ENCODE measurements at places on chromosomes 6 and 20.

DNA sequence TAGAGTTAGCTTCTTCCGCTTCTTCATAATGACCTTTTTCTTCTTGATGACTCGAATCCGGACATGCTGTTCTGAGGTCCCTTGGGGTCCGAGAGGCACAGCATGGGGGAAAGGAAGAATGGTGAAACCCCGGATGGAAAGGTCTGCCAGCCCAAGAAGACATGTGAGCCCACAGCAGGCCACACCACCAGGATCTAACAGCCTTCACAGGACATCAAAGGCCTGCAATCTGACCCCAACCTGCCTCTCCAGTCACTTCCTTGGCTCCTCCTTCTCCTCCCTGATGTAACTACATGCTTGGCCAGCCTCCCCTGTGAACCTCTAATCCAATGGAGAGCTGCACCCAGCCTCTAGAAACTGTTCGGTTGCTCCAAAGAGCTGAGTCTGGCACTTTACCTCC lies 1.6 kb downstream of the CPXM1 start:
- no peak for DNase-seq

DNA sequence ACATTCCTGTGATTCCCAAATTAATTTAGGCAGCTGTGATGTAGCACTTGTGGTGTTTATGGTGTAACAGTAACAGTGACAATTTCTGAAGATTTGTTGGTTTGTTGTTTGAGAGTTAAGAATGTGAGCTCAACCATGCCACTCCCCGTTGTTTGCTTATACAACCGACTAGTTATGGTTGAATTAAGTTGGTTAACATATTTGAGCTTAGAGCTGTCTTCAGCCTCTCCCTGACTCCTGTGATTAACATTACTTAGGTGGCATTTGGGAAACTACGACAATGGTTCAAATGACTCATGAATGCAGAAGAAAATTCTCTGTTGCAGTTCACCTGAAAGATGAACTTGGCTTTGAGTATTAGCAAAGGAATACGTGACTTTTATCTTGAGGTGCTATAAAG lies 35.9 kb upstream of the PRL start:
- DNase-seq: no peak

- no peak for DNase-seq
Measured at GRCh38 chr20:44609006-44609515, 26.7 kb downstream of the PKIG start.

GRCh38 chr20:34328928-34329677 lies 25.9 kb upstream of the AHCY start:
- no peak for DNase-seq

- peak; percentile 27 for DNase-seq
Measured at GRCh38 chr6:16635810-16636602, 125.3 kb downstream of the ATXN1 start.

DNA sequence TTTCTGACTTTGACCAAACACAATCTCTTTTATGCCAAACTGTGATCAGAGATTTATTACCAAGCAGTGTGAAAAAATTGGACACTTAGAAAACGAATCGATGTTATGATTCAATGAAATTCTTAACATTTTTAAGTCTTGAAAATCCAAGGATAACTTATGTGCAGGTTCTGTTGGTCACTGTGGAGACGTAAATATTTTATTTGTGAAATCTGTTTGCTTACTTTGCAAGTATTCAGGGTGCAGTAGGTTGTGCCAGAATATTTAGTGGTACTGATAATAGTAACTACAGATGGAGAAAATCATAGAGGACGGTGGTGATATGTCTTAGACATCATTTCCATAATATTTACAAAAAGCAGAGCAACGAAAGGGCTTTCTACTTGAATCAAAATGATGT lies 97.3 kb downstream of the BMP2 start:
- DNase-seq: no peak

- no peak for DNase-seq
Measured at GRCh38 chr6:167137081-167137480, 14.2 kb downstream of the CCR6 start.

- no peak for DNase-seq
Measured at GRCh38 chr6:42131531-42131930, 10.9 kb downstream of the C6orf132 start.

- DNase-seq: no peak
Measured at GRCh38 chr20:1946762-1947534, 46.9 kb downstream of the PDYN start.

- DNase-seq: no peak
Measured at GRCh38 chr6:144405163-144405562, 120.0 kb downstream of the UTRN start.

DNA sequence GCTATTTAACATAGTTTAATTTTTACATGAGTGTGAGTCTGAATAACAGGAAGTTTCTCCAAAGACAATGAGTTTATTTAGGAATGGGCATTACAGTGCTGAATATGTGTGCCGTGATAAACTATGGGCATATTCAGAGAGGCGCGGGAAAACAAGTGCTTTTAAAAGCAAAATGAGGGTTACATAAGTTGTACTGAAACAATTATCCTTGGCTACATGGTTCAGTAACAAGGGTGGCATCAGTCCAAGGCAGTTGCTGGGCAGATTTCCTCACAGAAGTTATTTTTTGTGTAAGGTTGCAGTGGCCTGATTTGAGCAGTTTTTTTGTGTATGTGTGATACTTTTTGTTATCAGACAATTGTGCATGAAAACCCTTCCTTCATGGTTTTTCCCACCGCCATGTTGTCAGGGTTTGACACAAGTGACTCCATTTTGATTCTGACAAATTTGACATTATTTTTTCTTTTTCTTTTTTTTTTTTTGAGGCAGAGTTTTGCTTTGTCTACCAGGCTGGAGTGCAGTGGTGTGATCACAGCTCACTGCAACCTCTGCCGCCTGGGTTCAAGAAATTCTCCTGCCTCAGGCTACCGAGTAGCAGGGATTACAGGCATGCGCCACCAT lies 22.3 kb upstream of the PXDC1 start:
- no peak for DNase-seq

- DNase-seq: no peak
Measured at GRCh38 chr6:144786825-144787224, 501.7 kb downstream of the UTRN start.

GRCh38 chr6:9499709-9500108 lies 915.2 kb downstream of the TFAP2A start:
- no peak for DNase-seq

DNA sequence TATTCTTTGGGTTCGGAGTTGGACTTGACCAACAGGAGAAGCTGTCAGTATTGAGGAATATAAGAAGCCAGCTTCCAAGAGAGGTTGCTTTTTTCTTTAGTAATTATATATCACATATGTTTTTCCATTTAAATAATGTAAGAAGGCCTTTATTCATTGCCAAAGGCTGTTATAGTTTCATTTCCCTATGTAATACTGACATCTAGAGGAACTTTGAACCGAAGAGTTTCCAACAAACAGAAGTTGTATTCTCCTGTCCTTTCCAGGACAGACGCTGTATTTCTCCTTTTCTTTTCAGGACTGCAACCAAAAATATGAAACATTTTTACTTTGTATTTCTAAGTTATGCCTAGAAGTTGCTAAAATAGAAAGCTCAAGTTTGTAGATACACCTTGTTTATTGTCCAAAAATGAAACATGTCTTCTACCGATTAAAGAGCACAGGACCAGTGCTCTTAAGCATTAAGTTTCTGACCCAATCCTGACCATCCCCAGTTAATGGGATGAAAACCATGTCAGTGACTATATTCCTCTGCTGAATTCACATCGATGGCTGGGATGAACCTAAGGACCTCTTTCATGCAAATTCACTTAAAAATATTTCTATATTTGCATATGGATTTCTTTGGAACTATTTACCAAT lies 55.1 kb downstream of the MYLK4 start:
- no peak for DNase-seq

DNA sequence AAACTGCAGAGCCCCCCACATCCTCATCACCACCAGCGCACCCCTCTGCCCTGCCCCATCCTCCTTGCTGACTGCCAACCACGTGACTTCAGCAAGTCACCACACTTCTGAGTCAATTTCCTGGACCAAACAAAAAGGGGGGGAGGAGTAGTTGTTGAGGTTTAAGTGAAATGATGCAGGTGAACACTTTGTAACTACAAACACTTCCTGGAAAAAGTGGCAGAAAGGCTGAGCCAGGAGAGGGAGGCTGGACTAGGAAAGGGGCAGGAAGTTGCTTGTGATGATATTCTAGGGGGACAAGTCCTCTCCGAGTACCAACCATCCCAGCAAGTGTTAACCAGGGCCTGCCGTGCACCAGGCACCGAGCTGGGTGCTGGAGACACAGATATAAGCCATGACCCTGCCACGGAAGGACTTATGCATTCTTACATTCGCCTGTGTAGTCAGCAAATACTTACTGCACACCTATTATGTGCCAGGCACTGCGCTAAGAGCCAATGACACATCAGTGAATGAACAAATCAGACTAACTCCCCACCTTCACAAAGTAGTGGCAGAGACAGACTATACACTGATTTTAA lies 67.3 kb downstream of the PREX1 start:
- peak; percentile 69 for DNase-seq

- peak; percentile 36 for DNase-seq
Measured at GRCh38 chr20:51574248-51575033, 31.9 kb upstream of the NFATC2 start.

- no peak for DNase-seq
Measured at GRCh38 chr20:51889466-51889865, 87.1 kb upstream of the SALL4 start.

GRCh38 chr20:63394069-63394919 lies 33.1 kb upstream of the CHRNA4 start:
- DNase-seq: no peak

GRCh38 chr20:41380551-41381193 lies 14.1 kb upstream of the EMILIN3 start:
- DNase-seq: no peak

DNA sequence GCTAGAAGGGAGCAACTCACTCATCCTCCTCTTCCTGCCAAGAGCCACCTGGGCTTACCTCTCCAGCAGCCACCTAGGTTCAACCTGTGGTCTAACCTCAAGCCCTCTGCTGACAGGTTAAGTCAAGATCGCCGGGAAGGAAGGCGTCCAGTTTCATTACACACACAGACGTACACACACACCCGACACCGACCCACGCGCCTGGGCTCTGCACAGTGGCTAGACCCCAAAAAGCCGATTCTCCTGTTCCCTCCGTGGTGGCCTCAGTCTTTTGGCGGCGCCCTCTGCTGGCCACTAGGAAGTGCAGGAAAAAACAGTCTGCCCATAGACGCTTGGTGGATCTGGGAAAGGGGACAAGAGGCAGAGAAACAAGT lies 52.8 kb downstream of the MRPL14 start:
- peak; percentile 81 for DNase-seq

GRCh38 chr6:31128093-31128676 lies 7.9 kb upstream of the CDSN start:
- DNase-seq: peak; percentile 82

GRCh38 chr20:1171461-1172093 lies 13.2 kb downstream of the TMEM74B start:
- DNase-seq: peak; percentile 29

DNA sequence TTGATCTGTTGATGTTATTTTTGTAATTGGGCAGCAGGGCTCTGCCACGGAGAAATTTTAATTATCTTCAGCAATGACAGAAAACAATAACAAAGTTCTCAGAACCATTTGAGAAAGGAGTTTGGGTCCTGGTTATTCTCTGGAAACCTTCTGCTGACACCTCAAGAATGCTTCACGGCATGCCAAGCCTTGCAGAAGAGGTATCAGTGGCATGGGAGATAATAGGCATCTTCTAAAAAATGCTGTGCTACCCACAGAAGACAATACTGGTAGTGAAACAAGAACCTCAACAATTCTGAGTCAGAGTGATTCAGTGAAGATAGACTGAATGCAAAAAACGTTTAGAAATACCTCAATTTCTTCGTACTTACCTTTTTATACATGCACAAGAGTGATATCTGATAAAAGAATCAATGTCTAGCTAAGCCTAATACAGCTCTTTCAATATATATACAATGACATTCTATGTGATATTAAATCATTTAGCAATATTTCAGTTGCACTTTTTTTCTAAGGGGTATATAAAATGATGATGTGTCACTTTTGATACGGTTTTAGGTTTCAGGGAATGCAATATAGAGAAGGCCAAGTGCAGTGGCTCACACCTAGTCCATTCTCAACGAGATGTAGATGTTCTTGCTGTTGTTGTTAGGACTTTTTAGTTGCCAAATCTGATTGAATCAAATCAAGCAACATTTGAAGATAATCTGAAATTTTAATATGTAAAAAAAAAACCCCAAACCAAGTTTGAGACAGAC lies 110.4 kb upstream of the COL21A1 start:
- no peak for DNase-seq

GRCh38 chr20:44215125-44215524 lies 4.6 kb upstream of the OSER1 start:
- DNase-seq: peak; percentile 80

Data from stimulated activated naive CD8-positive, alpha-beta T cell treated with anti-CD3 and anti-CD28 coated beads, Interleukin-15, Interleukin-2, amounts not matched to agents 100 U/mL and 50 U/mL, for 24 hours (primary cell).